Stimulated activated CD8-positive, alpha-beta memory T cell treated with anti-CD3 and anti-CD28 coated beads, Interleukin-2, amount 100 ng/mL, for 48 hours (primary cell): ENCODE measurements at places on chromosomes 6 and 20.

DNA sequence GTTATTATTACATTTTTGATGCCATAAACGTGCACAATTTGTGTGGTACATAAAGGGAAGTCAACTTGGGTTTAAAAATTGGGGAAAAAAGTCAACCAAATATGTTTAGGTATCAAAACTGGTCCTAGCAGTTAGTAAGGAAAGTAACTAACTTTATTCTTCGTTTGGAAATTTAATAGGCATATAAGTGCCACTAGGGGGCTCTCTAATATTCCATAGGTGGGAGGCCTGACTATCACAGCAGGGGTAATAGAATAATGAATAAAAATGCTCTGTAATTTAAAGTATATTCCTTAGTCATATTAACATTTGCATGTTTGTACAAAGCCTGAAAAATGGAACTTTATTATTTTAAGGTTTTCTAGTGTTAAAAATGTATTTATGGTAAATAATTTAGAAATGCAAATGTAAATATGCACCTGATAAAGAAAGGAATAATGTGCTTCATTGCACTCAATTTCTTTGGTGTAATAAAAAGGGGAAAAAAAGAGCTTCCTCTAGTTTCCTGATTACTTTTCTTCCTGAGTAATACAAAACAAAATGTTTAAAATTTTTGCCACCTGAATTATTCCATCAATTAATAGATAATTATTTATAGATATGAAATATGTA is 125.7 kb upstream of the HDAC2 start:
- DNase-seq = no peak

DNA sequence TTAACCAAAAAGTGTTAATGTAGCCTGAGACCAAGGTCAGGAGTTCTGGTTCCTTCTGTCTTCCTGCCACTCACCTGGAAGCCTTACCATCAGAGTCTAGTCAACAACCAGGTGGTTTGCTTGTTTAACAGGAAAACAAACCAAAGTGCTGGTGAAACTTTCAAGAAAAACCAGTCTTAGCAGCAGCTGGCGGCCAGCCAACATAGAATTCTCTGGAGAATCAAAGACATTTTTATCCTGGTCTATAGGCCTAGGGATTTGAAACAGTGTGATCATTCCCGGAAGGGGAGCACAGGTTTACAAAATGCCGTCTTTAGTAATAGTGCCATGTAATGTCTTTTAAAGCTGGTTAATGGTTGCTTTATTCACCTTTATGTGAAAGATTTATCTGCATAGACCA is 146.6 kb upstream of the AKIRIN2 start:
- DNase-seq = no peak

DNA sequence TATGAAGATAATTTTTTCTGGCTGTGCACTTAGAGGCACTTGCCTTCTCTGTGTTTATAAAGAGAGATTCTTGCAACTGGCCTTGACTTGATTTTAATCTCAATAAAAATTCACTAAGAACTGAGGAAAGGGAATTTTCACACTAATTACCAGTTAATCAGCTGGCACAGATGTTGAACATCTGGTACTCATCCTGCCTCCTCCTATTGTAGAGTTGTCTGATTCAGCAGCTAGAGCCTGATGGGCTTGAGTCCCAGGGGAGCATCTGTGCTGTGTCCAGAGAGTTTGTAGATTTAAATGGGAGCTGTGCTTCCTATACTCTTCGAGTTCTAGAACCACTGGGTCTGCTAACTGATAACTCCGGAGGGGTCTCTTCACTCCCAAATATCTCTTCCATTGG is 284.4 kb upstream of the RNF24 start:
- no peak for DNase-seq

DNA sequence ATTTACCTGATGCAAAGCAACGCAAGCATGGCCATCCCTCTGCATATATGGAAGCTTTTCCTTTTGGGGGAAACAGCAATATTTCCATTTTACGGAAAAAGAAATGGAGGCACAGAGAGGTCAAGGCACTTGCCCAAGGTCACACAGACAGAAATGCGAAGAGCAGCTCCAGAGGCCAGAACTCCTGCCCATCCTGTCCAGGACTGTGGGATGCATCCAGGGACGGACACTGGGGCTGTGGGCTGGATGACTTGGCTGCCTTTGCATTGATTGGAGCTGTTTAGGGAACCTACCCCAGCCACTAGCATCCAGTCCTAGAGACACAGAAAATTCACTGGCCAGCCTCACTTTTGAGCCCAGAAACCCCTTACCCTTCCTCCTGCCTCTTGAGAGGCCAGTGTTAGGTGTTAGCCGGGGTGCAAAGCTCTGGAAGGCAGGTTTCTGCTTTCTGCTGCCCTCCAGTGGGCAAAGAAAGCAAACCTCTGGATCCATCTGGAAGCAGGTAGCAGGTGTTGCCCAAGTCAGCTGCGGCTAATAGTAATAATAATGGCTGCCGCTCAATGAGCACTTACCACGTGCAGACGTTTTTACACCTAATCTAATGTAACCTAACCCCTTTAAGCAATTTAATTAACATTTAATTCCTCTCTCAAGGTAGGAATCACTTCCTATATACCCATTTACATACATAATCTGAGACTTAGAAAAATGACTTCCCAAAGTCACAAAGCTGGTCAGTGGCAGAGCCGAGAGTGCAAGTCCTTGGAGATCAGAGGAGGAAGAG is 31.7 kb upstream of the CCN5 start:
- peak; percentile 14 for DNase-seq

DNA sequence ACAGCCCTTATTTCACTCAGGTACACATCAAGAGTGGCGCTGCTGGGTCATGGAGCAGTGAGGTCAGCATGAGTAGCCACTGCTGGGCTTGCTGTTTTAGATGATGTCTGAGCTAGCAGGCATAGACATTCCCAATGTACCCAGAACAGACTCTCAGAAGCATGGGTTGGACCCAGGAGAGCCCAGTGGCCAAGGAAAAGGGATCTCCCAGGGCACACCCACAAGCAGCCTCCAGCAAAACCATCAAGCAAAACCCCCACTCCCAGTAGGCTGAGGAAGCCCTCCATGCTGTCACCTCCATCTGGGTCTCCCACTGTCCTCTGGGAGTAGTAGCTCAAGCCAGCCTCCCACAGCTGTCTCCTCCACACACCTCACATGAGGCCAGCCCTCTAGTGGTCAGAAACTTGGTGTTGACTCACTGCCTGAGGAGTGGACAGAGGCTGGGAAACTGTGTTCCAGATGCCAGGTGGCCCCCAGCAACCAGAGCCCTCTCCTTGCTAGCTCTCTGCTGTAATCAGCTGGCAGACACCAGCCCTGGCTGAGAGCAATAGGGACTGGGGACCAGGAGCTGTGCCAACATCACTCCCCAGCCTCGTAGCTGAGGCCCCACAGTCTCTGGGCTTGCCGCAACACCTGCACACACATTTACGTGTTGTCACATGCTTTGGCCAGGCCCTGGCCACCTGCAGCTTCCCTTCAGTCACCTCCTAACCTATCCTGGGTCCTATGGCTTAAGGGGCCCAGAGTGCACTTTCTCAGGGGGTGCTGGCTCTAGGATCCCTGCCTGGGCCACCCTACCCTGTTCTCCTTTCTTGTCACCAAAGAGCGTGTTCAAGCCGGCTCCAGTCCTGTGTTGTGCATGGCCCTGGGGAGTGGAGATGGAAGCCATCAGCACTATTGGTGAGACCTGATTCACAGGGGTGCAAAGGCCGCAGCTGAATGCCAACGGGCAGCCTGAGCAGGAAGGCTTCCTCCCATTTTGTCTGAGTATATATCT is 1.9 kb upstream of the AP5S1 start:
- no peak for DNase-seq

DNA sequence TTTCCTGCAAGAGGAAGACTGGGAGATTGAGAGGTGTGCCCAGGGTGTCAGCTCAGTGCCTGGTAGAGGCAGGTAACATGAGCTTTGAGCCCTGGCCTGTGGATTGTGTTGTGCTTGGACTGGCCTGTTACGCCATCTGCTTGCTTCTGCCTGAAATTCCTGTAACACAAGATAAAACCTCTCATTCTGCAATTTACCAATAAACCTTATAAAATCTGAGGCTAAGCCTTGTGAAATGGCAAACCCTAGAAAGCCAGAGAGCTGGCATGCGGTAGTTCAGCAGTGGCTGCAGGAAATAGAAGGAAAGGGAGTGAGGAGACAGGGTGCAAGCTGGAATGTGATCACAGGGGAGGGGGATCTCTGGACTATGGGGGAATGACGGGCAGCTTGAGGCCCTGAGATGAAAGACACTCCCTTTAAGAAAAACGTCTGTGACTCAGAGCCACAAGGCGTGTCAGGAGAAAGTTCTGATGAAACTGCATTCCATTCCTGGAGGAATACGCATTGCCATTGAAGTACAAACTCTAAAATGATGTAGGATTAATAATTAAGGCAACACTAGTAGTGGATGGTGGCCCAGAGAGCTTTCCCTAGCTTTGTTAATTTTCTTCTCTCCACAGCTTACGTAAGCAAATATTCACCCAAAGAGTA is 26.3 kb upstream of the TFAP2A start:
- no peak for DNase-seq

GRCh38 chr6:14706378-14706929 is 539.4 kb upstream of the JARID2 start:
- peak; percentile 49 for DNase-seq

GRCh38 chr6:111031151-111031550 is 49.3 kb downstream of the RPF2 start:
- no peak for DNase-seq

GRCh38 chr6:157656437-157656997 is 166.5 kb upstream of the SNX9 start:
- no peak for DNase-seq

DNA sequence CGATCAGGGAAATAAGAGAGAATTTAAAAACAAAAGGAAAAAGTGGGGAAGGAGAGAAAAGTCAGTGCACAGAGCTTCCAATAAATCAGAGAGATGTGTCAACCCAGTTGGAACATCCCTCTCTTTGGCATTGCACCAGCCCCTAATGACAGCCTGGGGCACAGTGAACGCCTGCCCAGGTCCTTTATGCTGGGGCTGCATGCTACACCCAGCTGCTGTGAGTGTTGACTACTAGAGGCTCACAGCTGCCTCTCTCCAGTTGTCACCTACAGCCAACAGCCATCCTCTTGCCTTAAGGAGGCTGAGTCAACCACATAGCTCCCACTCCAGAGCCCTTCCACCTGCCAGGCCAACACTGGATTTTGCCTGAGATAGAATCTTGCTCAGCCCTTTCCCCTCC is 19.0 kb downstream of the OR2H2 start:
- DNase-seq = no peak

DNA sequence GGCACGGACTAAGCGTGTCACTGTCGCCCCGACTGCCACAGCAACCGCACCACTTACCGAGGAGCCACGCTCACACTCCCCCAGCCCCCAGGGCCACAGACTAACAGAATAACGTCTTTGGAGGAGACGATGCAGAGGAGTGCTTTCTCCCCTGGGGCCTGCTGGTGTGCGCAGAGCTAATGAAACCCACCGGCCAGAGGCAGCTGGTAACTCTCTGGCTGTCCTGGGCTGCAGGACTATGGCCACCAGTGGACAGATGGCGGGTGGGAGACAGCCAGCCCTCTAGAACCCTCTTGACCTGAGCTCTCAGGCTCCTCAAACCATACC is 228.0 kb downstream of the DLL1 start:
- DNase-seq = no peak

GRCh38 chr6:90293319-90293953 is 3.2 kb downstream of the BACH2 start:
- DNase-seq = no peak

GRCh38 chr6:133772567-133772966 is 116.3 kb upstream of the TCF21 start:
- no peak for DNase-seq

GRCh38 chr6:37399795-37400490 is 33.1 kb upstream of the CMTR1 start:
- no peak for DNase-seq

- DNase-seq = no peak
These were observed 38.2 kb upstream of the FRMD1 start for GRCh38 chr6:168116975-168117899.

DNA sequence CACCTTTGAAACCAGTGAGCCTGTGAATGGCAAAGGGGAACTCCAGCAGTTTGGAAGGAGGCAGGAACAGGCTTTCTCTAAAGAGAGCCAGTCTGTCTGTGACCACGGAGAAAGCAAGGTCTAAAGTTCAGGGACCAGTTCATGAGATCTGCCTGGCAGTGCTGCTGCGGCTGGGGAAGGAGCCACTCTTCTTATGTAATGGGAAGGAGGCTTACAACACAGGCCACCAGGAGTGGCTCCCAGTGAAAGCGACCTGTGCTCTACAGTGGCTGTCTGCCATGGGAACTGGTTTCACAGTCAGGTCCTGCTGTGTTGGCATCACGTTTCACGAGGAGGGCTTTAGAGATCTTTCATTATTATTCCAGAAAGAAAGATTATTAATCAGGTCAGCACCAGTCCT is 291.9 kb upstream of the PRDM1 start:
- DNase-seq = no peak

- DNase-seq = no peak
These were observed 133.1 kb upstream of the PTPRT start for GRCh38 chr20:43322851-43323250.

- DNase-seq = no peak
These were observed 679 bp upstream of the RING1 start for GRCh38 chr6:33207552-33208090.

- no peak for DNase-seq
These were observed 61.8 kb downstream of the EPM2A start for GRCh38 chr6:145673504-145673903.

DNA sequence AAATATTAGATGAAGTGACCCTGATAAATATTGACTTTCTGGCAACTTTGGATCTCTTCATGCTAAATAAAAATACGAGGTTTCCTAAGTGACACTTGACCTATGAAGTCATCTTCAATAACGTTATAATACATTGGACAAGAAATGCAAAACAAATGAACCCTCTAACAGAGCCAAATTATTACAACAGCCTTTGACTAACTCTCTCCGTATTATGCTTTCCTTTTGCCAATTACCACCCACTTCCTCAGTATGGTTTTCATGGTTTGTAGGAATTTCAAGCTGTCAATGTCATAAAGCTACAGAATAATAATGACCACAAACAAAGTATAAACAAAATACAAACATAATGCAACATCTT is 210.5 kb downstream of the MOXD1 start:
- DNase-seq = no peak

- DNase-seq = no peak
These were observed 7.6 kb upstream of the TREML2 start for GRCh38 chr6:41208439-41209106.

GRCh38 chr6:50128420-50129005 is 78.8 kb upstream of the DEFB112 start:
- DNase-seq = no peak

DNA sequence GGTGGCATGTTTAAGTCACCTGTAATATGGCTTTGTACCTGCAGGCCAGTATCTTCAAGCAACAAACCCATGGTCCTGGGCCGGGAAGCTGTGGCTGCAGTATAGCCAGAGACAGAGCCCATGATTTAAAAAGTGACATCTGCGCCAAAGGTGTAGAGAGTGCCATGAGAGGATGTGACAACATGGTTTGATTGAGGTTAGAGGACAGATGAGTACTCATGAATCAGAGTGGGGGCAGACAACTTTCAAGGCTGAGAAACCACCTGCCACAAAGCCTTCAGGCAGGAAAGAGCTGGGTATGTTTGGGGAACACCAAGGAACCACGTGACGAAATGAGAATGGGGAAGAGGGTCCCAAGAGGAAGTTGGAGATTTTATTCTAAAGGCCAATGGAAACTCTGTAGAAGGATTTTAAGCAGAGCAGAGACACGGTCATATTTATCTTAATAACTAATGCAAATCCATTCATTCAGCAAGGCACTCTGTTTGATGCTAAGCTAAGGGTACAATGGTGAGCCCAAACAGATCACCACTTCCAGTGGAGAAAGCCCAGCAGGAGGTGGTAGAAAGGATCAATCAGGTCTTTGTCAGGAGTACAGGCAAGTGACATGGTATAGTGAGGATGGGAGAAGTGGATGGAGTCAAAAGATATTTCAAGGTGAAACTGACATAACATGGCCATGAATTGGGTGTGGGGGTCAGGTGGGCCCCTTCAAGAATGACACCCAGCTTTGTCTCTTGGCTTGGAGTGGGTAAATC is 3.4 kb upstream of the MICAL1 start:
- DNase-seq = no peak
